Right renal pelvis (tissue), 4 donors: ENCODE measurements at places on chromosomes 3 and 15.

- DNase-seq = no peak
Measured at GRCh38 chr3:16840101-16840424, 44.7 kb upstream of the PLCL2 start.

- DNase-seq = no peak
Measured at GRCh38 chr15:52218371-52218770, 27.2 kb upstream of the GNB5 start.

DNA sequence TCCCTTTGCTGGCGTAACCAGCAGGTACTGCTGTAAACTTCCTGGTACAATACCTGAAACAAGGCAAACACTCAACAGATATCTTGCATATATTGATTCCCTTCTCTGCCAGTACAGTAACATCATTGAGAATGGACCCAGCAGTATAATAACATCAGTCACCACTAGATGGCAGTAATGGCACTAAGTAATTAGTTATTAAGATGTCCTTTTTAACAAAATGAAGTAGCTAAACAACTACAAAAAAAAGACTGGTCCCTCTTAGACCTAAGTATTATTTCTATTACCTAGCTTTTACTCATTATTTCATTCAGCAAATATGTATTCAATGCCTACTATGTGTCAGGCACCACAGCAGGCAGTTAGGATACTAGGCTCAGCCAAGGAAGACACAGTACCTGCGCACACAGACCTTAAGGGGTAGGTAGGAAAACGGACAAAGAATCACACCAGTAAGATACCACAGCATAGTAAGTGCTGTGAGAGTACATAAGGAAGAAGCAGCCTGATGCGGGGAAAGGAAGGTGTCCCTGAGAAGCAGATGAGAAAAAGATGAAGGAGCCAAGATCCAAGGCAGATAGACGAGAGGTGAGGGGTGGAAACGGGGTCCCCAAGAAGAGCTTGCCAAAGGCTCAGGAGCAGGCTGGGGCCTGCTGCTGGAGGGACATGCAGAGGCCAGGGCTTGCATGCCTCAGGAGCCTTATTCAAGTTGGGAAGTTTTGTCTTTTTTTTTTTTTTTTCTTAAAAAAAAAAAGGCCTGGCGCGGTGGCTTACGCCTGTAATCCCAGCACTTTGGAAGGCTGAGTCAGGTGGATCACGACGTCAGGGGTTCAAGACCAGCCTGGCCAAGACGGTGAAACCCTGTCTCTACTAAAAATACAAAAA is 102.7 kb upstream of the CHD2 start:
- DNase-seq = peak; percentile 76

DNA sequence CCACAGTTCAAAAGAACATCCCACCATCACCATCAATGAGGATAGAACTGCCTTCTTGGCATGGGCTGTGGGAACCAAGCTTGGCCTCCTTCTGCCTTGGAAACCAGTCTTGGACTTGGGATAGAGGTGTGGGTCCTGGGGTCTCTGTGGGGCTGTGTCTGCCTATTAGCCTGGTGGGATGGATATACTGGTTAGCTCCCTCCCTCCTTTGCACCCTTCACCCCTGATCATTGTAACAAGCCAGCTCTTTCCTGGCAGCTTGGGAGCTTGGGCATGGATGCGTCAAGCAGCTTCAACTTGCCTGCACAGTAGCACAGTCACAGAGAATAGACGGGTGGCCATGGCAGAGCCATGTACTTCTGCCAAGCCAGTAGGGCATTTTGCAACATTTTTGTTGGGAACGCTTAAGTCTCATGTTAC is 65.2 kb downstream of the SMAD6 start:
- no peak for DNase-seq

DNA sequence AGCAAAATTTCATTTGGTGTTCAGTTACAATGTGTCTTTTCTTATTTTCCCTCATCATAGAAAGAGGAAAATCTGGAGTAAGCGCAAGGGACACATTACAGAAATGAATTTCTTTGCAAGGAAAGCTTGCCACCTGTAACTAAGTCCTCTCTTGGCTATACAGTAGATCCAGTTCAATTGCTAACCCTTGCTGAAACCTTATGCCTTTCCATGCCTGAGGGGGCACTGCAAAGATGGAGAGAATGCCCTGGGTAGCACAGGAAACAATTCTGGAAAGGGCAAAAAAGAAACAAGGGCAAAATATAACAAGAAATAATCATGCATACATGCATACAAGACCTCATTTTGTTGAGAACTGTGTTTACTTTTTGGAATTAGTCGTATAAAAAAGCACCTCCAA is 4.3 kb downstream of the CADM2 start:
- DNase-seq = no peak

GRCh38 chr3:71978150-71978721 is 193.3 kb upstream of the PROK2 start:
- no peak for DNase-seq

GRCh38 chr3:141920701-141921100 is 44.3 kb downstream of the ATP1B3 start:
- DNase-seq = no peak

GRCh38 chr15:43132830-43133429 is 456 bp upstream of the TMEM62 start:
- DNase-seq = no peak

- DNase-seq = no peak
Measured at GRCh38 chr15:58425834-58426233, 6.0 kb upstream of the LIPC start.

DNA sequence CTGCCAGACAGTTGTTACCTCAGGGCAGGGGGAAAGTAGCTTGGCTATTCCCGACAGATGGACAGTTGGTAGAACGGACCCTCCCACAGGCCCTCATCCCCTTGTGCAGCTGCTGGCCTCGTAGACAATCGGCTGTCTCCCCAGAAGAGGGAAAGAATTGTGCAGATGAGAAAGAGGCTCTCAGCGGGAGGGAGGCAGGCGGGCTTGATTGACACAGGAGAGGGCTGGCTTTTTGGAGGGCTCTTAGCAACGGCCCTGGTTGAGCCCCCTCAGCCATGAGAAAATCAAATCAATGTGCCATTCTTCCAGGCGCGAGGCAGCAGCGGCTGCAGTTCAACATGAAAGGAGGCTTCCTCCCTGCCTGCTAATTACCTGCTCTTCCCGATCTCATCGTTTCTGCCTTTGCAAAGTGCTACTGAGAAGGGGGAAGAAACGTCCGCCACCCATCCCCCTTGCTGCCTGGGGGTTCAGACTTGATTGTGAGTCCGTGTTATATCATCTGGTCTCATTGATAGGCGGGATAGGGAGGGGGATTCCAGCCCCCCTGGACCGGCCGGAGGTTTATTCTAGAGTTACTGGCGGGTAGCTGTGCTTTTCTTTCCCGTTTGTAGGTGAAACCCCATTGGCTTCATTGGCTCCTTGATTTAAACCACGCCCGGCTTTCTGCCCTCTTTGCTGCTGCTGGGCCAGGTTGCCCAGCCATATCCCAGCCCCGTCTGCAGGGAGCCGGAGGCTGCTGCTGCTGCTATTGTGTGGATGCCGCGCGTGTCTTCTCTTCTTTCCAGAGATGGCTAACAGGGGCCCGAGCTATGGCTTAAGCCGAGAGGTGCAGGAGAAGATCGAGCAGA is at the start of gene TAGLN3:
Gene TAGLN3, plus strand, starts transcription at position 287 of the 848 bp plus-strand sequence. Its CDS starts 501 bp downstream, at position 788.
- DNase-seq = no peak

- no peak for DNase-seq
Measured at GRCh38 chr3:73203101-73203500, 141.6 kb downstream of the EBLN2 start.

DNA sequence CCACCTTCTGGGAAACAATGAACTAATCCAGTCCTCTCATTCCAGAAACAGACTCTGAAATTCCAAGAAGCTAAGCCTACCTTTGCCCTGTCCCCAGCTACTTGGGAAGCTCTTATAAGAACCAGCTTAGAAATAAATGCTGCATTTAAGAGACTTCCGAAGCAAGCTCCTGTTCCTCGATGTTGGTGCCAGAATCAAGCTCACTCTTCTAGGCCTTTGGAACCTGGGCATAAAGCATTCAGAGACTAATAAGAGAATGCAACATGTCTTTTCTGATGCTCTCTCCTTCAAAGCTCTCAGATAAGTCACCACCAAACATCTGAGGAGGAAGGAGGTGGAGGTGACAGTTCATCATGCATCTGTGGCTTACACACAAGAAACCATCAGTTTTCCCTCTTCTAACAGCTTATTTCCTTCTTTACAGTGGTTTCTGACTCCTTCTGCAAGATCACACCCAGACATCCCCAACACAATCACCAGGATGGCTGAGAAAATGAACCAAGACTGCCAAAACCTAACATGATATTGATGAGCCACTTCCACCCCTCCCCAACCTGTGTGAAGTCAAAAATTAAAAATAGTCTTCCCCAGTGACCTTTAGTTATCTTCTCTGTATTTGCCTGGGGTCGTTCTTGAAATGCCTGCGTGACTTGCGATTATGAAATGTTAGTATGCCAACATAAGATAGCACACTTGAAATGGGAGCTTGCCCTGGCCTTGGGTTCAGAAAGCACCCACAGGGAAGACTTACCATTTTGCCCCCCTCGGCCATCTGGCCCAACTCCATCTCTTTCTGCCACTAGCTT is 11.5 kb downstream of the ARHGEF3 start:
- DNase-seq = no peak

DNA sequence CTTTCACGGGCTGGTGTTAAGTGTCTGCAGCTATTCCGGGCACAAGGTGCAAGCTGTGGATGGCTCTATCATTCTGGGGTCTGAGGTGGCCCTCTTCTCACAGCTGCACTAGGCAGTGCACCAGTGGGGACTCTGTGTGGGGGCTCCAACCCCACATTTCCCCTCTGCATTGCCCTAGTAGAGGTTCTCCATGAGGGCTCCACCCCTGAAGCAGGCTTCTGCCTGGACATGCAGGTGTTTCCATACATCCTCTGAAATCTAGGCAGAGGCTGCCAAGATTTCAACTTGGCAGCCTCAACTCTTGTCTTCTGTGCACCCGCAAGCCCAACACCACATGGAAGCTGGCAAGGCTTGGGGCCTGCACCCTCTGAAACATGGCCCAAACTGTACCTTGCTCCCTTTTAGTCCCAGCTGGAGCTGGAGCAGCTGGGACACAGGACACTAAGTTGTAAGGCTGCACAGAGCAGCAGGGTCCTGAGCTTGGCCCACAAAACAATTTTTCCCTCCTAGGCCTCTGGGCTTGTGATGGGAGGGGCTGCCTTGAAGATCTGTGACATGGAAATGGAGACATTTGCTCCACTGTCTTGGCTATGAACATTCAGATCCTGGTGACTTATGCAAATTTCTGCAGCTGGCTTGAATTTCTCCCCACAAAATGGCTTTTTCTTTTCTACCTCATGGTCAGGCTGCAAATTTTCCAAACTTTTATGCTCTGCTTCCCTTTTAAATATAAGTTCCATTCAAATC is 6.0 kb upstream of the RPL39L start:
- DNase-seq = no peak

DNA sequence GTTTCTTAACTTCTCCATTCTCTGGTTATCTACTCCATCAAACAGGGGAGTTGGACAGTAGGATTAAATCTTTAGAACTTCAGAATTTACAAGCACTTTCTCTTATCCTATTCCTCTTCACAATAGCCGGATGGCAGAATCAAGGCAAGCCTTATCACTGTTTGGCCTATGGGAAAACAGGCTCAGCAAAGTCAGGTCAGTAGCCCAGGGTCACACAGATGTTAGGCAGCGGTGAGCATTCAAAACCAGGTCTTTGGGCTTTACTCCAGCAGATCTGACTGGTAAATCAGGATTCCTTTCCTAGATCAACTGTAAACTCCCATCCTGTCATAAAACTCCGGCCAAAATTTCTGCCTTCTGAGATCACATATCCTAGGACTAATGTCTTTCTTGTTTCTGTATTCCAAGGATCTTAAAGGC is 258.4 kb downstream of the OPA1 start:
- DNase-seq = no peak

GRCh38 chr3:146086211-146086610 is 74.8 kb downstream of the PLOD2 start:
- no peak for DNase-seq

GRCh38 chr3:109952924-109953323 is 615.6 kb upstream of the DPPA4 start:
- DNase-seq = no peak

DNA sequence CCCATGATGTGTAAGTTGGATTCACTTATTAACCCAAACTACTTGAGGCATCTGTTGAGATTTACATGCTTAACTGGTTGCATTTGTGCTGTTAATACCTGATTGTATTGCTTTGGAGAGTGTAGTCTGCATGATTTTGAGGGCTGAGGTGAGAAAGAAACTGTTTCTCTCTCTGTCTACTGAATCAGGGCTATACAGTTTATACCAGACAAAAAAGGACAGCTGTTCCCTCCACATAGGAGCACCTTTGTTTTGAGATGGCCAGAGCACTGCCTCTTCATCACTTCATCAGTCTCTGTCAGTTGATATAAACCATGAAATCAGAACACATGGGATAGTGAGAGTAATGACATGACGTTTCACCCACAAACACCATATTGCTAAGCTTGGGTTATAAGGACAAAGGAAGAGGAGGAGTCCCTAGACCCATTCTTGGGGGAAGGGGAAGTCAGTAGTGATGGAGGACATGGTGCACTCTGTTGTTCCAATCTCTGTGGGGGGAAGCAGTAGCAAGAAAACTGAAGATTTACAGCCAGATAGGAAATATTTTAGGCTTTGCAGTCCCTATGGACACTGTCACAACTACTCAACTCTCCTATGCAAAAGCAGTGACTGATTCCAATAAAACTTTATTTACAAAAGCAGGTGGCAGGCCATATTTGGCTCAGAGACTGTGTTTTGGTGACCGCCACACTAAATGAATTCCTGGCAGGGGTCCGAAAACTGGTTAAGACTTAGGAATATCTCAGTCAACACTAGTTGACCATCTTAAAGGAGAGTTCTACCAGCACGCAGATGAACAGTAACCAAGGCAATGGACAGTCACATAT is 123.9 kb upstream of the NR2E3 start:
- no peak for DNase-seq

- no peak for DNase-seq
Measured at GRCh38 chr3:1026395-1026794, 66.4 kb upstream of the CNTN6 start.

DNA sequence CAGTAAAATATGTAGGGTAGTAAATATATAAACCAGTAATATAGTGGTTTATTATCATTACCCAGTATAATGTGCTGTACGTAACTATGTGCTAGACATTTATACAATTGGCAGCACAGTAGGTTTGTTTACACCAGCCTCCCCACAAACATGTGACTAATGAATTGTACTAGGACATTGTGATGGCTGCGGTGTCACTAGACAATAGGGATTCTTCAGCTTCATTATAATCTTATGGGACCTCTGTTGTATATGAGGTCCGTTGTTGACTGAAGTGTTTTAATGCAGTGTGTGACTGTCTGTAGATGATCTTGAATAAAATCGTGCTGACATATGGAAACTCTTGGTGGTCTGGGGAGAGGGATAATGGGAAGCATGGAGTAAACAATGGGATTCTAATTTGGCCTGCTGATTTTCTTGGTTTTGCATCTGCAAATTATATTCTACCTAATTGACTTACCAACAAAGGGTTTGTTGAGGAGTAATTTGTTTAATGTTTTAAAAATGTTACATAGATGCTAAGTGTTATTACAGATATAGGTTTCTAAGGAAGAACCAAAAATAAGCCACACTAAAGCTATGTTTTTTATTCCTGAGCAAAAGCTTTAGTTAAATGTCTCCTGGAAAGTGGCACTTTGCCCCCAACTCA is 496.5 kb upstream of the TBL1XR1 start:
- DNase-seq = no peak

GRCh38 chr15:42329161-42329560 is 30.1 kb upstream of the CAPN3 start:
- no peak for DNase-seq
